ENCODE measurements at places on chromosomes 2 and 18.
A peak's percentile ranks its signal among the peaks of the same experiment; 100 is the strongest.

- no peak for DNase-seq
Observed at GRCh38 chr2:9113916-9114315, 92.7 kb upstream of the ASAP2 start.

GRCh38 chr2:48145845-48146452 is 239.7 kb upstream of the FBXO11 start:
- DNase-seq, result no peak

- DNase-seq, result no peak
Observed at GRCh38 chr2:216477283-216478035, 21.2 kb upstream of the RPL37A start.

DNA sequence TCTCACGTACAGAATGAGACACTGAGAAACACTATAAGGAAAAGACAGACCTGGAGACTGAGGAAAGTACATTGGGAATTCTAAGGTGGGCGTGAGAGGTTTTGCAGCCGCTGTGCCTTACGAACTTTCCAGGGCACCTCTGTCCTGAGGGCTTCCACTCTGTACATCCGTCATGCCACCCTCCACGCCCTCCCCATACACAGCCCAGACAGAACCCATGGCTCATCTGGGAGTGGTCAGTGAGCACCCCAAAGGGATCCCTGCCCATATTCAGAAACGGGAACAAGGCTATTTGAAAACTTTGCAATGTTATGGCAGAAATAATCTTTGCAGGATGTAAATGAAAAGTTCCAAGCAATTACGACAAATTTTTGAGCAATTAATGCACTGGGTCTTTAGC is 95.4 kb upstream of the ZNF532 start:
- DNase-seq, result no peak

- DNase-seq, result no peak
Observed at GRCh38 chr2:120666433-120666832, 69.2 kb upstream of the GLI2 start.

DNA sequence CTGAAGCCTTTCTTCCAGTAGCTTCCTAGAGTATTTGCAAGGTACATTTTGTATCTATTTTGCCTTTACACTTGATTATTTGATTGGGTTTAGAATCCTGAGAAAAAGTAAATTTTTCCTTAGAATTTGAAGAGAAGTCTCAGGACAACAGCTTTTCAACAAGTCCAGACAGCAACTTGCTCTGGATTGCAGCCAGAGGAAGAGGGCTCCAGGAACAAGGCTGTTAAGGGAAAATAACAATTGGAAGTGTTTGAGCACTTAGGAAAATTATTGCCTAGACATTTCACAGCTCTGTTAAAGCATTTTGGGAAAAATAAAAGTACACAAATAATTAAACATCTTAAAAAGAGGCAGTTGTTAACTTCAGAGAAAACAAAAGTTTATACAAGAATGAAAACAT is 58.3 kb upstream of the RAPGEF4 start:
- DNase-seq, result no peak

DNA sequence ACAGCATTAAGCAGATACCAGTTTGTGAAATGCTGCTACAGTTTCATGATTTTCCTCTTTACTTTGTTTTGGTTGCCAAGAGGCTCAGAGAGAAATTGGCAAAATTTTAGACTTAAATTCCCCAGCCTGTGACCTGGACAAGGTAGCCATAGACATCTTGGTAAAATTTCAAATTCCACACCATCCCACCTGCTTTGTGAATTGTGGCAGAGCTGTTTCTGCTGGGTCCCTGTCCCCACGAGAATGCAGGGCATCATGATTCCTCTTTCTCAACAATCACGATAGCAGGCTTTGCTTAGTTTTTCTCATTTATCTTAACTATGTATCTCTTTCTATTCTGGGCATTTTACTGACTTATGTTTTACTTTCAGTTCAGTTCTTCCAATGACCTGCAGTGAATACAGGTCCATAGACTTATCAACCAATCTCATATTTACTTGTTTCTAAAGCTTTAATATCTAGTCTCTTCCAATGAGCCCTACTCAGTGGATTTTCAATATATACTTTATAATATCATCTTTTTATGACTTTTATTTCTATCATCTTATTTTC is 351.6 kb downstream of the SOCS6 start:
- no peak for DNase-seq

DNA sequence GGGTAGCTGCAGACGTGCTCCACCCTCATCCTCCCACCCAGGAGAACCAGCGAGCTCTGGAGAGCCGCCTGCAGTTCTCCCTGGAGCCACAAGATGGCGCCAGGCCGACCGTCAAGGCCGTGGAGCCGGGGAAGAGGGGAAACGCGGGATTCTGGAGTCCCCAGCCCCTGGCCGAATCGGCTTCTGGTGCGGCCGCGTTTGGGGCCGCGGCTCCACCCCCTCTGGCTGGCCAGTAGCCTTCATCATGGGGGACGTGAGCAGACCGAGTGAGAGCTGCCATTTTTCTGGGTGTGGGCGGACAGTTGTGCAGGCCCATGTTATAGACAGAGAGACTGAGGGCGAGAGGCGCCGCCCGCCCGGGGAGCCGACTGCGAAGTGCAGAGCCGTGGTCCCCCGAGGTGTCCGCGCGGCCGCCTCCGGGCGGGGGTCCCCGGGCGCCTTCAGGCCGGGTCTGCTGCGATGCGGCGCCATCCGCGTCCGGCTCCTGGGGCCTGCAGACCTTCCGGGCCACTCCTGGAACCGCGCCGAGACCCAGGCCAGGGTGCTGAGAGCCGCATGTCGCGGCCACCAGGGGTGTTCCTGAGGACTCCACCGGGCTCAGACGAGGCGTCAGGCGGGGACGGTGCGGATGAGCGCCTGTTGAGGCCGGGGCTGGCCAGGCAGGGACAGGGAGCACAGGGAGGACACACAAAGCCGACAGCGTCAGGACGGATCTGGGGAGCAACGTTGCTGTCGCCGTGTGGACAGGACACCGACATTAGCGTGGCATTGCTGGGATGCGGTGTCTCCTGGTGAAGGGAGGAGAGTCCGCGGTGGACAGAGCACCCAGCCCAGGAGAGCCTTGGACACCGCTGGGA is 418.2 kb upstream of the HS6ST1 start:
- DNase-seq, result peak; percentile 45

- no peak for DNase-seq
Observed at GRCh38 chr2:18745431-18746272, 156.3 kb upstream of the NT5C1B start.

DNA sequence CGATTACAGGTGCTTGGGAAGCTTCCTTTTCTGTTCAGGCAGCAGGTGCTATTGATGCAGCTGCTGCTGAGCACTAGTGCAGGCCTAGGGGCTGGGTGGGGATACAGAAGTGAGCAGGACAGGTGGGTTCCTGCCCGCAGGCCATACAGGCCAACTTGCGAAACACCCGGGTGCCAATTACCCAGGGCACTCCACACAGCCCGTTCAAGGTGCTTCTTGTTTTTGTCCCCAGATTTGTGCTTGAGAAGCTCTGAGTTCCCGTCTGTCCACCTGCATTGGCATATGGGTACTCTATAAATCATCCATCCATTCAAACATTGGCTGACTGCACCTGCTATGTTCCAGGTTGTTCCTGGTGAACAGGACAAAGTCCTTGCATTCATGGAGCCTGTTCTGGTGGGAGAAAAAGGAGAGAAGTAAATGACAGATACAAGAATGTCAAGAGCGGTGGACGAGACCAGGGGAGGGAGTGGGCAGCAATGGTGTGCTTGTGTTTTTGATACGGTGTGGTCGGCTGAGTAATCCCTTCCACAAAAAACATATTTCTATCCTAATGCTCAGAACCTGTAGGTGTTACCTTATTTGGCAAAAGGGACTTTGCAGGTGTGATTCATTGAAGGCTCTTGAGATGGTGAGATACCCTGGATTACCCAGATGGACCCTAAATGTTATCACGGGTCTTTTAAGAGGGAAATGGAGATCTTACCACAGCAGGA is 31.4 kb downstream of the SH3BP4 start:
- DNase-seq, result peak; percentile 45

GRCh38 chr2:38835015-38835601 is 40.6 kb downstream of the DHX57 start:
- DNase-seq, result no peak

- no peak for DNase-seq
Observed at GRCh38 chr18:78542204-78542603, 437.4 kb upstream of the SALL3 start.

Data from NCI-H2171 (cell line).